ENCODE measurements at places on chromosomes 6 and 20.
A peak's percentile ranks its signal among the peaks of the same experiment; 100 is the strongest.

DNA sequence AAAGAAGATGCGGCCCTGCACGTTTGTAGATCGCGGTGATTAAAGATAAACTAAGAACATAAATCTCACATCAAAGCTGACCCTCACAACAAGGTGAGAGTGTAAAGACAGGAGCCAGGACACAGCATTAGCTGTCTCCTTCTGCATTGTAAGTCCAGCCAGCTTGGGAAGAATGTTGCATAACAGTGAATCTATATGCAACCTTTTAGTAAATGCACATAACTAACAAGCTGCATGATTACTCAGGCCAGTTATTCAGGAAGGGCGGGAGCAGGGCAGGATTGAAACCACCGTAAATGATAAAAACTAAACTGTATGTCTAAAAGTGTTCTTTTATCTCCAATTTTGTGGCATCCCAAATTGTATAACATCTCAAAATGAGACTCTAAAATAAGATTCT lies 57.1 kb downstream of the POPDC3 start:
- DNase-seq, result no peak

- DNase-seq, result no peak
These were observed 367.5 kb downstream of the GRIK2 start for GRCh38 chr6:101760843-101761621.

DNA sequence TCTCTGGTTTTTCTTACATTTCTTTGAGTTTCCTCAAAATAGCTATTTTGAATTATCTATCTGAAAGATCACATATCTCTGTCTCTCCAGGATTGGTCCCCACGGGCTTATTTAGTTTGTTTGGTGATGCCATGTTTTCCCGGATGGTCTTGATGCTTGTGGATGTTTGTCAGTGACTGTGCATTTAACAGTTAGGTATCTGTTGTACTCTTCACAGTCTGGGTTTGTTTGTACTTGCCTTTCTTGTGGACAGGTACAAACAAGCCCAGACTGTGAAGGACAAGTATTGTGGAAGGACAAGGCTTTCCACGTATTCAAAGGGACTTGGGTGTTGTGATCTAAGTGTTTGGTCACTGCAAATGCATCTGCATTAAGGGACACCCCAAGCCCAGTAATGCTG lies 49.9 kb upstream of the TOP1 start:
- DNase-seq, result no peak

DNA sequence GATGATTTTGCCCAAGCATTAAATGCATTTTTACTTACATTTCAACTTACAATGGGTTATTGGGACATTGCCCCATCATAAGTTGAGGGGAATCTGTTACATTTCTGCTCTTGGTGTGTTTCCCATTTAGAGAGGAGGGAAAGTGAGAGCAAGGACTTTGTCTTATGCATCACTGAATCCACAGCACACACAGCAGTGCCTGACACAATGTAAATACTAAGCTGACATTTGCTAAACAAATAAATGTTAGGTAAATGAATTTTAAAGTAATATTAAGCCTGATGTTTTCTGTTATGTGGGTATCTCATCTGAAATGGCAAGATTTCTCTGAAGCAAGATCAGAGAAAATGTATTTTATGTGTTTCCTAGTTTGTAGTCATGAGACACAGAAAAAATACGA lies 143.6 kb upstream of the STXBP5 start:
- DNase-seq, result no peak

DNA sequence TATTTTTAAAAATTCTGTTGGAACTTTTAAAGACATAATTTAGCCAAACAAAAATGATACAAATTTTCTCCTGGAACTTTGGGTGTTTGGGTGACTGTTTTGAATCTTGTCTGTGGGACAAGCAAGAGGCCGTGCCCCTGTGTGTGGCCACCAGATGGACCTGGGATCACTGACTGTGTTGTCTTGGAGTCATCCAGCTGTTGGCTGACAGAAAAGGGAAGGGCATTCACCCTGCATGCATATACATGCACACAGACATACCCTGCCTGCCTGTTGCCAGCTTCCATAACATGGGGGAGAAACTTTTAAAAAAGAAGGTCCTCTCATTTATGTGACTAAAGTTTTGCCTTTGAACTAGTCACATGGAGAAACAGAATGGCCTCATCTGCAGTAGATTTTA lies 72.7 kb downstream of the BLOC1S5 start:
- no peak for DNase-seq

- no peak for DNase-seq
These were observed 63.3 kb downstream of the ARHGAP18 start for GRCh38 chr6:129646642-129647041.

DNA sequence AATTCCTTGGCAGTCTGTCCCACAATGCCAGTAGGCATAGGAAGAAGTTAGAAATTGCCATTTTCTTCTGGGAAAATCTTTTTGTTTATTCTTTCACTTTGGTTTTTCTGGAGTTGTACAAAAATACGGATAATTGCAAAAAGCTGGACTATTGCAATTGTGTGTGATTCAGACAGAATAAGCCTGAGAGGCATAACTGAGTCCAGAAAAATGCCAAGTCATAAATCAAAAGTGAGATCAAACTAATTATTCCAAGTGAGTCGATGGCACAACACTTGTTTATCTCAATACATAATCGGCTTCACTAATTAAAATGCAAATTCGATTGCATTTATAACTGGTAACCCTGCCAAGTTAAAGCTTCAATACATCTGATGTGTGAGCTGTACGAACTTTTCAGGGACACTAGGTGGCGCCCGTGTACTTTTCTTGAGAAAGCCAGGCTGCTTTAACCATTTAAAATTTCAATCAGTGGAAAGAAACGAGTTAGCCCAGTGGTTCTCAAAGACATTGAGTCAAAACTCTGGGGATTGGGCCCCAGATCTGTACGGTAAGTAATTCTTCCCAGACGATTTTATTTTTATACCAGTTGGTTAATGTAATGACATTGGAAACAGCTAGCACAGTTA lies 102.6 kb downstream of the LAMP5 start:
- peak; percentile 42 for DNase-seq

- DNase-seq, result peak; percentile 44
These were observed 679.5 kb upstream of the NRSN1 start for GRCh38 chr6:23446469-23446967.

DNA sequence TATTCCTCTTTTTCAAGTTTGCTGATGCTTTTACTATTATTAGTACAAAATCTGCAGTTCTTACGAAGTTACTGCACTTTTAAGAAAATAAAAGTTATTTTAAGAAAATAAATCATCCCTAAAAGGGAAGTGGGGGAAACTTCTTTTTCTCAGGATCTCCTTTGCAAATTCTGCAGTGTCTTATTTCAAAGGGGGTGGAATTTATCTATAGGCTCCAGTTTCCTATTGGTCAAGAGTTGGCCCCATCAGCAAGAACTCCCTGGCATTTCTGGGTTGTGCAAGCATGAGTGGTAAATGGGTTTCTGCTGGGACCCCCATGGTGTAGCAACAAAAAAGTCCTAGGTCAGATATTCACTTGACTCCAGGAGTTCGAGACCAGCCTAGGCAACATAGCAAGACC lies 136.3 kb upstream of the PRDM1 start:
- DNase-seq, result no peak

- DNase-seq, result no peak
These were observed 3.7 kb downstream of the PYGB start for GRCh38 chr20:25251558-25251957.

DNA sequence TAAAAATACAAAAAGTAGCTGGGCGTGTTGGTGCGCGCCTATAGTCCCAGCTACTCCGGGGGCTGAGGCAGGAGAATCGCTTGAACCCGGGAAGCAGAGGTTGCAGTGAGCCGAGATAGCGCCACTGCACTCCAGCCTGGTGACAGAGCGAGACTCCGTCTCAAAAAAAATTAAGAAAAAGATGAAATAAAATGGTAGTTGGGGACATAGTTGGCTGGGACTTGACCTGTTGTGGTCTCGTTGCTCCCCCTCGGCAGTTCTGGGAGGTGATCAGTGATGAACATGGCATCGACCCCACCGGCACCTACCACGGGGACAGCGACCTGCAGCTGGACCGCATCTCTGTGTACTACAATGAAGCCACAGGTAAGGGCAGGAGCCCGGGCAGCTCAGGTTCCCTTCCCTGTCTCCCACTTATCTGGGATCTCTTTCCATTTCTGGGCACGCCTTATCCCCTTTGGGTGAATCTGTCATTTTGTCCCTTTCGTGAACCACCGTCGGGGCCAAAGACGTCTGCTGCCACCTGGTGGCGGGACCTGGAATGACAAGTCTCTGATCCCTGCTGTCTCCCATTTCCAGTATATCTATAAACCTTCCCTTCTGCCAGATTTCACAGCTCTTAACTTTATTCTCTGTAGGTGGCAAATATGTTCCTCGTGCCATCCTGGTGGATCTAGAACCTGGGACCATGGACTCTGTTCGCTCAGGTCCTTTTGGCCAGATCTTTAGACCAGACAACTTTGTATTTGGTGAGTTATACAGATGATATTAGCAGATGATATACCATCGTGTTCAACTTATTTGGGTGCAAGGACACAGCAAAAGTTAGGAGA lies 2.3 kb downstream of the TUBB start:
- no peak for DNase-seq

DNA sequence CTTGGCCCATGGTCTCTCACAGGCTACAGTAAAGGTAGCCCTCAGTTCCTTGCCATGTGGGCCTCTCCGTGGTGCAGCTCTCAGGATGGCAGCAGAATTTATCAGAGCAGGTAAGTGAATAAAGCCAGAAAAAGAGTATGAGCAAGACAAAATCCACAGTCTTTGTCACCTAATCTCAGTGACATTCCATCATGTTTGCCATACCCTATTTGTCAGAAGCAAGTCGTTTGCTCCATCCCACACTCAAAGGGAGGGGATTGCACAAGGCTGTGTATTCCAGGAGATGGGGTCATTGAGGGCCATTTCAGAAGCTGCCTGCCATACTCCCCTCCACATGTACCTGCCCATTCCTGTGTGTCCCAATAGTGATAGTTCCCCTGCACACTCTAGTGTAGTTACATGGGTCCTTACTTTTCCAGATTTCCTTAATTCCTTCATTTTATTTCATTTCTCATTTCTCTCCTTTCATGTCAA lies 24.2 kb downstream of the ISM1 start:
- no peak for DNase-seq

Measured in NCI-H2081 treated with DMSO at 0.1 percent for 48 hours (cell line).